ENCODE measurements at places on chromosomes 1 and 21. TPM values are rescaled to one million over a fixed set of nuclear protein-coding genes. Genes with fewer than 3 reads are reported as not detected.

DNA sequence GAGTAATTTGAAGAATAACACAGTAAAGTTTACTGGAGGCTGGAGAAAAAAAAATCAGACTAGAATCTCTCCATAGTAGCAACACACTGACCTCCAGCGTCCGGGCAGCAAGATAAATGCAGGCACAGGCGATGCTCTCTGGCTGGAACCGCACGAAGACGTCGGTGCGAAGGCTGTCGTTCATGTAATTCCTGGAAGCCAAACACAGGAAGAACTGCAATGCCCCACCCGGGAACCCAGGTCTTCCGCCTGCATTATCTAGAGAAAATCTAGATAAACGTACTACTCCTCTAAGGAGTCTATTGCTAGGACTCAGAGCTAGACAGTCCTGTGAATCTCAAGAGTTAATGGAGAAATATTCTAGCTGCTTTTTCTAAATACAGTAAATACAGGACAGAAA lies 8.5 kb downstream of the CCNL2 start:
- DNase-seq: no peak

- no peak for DNase-seq
Measured at GRCh38 chr1:70807088-70807664, 240.4 kb downstream of the PTGER3 start.

GRCh38 chr1:32200226-32201010 lies at the start of gene CCDC28B:
TSS of gene CCDC28B (plus strand) at chr1:32200595. CDS start at chr1:32201936, 1,341 bp downstream.
- peak; percentile 65 for DNase-seq

DNA sequence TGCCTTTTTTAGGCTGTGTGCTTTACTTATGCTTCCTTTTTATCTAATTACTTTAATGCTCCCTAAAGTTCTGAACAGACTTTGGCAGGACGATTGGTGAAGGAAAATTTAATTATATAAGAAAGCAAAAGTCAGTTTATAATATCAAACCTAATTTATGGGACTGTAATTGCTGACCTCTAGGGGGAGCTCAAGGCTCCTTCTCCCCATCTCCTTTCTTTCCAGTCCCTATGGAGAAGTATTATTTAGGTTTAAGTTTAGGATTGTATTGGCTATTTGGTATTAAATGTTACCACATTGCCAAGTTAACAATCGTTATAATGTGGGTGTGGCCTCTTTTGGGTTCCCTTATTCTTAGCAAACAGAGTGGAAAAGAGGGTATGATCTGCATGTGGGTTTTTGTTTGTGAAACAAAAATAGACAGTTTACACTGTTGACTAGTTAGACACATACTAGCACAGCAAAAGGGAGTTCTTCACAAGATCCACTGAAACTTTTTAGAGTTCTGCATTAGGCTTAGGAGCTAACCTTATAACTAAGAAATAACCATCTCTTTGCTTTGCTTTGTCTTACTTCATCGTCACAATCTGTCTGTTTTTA lies 48.2 kb upstream of the TNFSF4 start:
- DNase-seq: no peak

DNA sequence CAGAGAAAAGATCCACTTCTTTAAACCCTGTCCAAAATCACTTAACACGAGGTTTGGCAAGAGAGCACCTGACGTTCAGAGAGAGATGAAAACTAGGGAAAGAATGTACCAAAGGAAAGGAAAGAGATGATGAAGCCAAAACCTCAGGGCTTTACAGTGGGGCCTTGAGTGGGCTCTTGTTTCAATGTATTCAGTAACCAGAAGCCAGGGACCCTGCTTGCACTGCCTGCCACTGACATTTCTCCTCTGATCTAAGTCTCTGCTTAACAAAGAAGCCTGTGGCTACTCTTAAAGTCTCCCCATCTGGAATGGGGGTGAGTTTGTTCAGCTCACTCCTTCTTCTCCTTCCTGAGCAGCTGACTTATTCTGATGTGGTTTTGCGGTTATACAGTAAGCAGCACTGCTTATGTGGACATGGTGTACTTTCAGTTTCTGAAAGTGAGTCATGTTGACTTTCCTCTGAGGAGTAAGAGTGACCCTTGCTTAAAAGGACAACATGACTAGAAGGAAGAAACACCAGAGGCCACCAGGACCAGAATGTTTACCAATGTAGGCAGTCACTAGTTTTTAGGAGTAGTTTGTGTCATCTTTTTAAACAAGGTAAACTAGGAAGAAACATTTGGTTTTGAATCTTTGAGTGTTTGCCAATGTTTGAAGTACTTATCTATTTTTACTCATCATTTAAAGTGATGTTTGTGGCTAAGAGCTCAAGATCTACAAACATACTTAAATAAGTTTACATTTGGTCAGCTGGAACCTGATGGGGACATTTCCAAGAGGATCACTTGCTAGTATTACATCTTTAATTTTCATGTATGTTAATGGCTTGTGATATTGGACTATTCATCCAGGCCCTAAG lies 87.4 kb downstream of the FASLG start:
- peak; percentile 53 for DNase-seq

DNA sequence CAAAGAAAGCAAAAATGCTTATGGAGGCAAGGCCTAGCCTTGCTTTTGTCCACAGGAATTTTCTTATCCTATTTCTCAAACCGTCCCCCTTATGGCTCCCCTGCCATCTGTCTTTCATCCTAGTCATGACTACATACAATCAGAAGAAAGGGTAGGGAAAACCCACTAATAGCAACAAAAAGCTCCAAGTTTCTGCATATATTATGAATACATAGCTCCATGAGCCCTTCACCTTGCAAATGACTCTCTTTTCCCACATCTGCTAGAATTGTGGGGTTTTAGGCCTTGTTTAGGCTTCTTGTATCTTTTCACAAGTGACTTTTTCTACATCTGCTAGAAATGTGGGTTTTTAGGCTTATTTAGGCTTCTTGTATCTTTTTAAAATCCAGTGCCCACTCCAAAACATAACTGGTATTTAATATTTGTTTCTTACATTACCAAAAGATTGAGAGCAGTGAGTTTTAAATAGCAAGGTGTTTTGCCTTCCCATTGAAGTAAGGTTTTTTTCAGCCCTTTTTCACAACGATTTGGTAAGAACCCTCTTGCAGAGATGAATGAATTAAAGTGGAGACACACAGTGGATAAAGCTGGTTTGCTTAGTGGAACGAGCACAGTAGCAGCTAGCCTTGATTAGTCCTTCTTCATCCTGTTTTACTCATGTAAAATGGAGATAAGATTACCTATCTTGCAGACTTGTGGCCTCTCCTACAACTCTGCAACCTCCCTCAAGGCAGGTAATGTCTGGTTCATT lies 4.4 kb downstream of the GADD45A start:
- no peak for DNase-seq

DNA sequence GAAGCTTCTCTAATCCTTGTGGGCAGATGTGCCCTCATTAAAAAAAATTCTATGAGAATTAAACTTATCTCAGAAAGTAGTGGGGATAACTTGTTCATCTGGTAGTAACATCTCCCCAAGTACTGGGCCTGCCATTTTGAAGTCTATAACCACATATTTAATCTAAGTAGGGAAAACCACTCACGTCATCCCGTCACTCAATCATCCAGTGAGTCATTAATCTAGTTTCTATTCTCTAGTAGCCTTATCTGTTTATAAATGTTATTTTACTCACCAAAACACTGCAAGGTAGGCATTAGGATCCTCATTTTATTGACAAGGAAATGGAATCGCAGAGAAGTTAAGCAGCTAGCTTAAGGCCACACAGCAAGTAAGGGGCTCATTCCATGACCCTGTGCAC lies 221.9 kb downstream of the ATG4C start:
- DNase-seq: no peak

GRCh38 chr1:158045639-158046038 lies 52.2 kb downstream of the KIRREL1 start:
- no peak for DNase-seq

GBP6 gene
- not detected for total RNA-seq

DNA sequence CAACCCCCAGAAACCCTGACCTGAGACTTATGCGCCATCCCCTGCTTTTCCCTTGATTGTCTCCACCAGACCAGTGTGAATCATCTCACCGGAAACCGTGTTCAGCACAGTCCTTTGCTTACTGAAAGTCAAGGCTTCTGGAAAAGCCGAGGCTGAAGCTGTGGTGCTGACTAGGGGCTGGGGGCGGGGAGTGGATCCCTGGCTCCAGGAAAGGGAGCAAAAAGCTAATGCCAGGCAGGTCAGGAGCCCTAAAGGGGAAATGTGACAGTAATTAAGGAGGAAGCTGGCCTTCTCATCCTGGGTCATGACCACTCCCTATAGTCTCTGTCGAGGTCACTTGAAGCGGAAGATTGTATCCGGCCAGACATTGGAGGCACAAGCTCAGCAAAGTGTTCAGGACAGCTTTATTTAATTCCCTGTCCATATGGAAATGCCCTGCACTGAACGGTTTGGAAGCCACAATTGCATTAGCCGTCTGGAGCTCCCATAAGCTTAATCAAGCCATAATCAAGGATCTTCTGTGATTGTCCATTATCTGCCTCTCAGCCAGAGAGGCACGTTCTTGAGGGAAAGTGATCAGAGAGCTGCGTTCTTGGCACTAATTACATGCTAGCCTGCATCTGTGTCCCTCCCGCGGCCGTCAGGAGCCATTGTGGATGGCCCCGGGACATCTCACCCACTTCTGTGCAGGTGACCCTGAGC lies 403.6 kb downstream of the RRAGC start:
- DNase-seq: no peak

DNA sequence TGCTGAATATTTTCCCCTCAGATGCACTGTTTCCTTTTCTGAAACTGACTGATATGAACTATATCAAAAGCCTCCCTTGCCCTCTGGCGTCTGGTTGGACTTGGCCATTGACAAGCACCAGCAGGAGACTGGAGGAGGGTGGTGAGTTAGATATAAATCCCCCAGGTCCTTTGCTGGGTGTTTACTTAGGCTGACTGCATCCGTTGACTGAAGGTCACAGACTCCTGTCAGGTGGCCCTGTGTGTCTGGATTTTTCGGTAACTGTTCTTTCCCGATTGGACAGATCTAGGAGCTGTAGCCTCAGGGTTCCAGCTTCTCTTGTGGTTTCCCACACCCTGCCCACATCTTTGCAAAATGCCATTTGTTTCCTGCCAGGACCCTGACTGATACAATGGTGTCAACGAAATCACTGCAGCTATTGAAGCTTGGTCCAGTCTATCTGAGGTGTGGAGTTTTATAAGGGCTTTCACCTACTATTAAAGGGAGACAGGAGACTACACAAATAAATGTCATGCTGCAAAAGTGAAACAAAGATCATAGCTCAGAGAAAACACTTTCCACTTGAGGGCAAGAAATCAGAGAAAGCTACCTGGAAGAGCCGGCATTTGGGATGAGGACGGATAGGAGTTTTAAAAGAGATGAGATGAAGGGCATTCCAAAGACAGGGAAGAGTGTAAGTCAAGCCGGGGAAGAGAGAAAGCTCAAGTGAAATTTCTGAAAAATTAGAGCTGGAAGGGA lies 1.5 kb upstream of the MAGI3 start:
- peak; percentile 45 for DNase-seq

- no peak for DNase-seq
Measured at GRCh38 chr1:172561252-172561651, 28.3 kb downstream of the SUCO start.

DNA sequence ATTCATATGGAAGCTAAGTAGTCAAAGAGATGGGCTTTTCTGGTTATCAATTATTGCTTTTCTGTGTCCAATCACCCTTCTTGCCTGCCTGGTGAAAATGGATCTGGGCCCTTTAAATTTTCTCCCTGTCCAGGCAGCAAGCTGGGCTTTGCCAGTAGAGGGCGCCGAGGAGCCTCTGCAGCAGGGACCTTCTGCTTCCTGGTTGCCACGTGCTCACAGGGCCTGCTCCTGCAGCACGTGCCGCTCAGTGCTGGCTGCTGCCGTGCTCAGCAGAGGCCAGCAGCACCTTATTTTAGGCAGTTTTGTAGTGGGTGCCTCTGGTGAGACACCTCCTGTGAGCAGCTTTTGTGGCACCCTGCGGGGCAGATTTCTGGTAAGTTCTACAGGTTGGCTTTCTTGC lies 4.0 kb downstream of the ACTL8 start:
- no peak for DNase-seq

TNNT2 gene
- 1.4 TPM for total RNA-seq

DNA sequence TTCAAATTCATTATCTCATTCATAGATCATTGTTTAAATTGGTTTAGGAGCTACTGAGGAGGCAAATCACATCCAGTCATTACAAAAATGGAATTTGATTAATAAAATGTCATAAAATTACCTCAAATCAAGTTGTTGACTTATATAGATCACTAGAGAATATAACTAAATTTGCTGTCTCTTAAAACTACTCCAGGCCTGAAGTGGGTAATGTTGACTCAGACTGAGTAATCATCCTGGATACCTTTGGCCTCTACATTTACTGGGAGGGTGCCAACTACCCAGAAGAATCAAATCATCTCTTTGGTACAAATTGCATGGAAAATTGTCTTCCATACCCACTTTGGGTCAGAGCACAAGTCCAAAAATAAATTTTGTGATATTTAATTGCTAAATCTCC lies 191.2 kb upstream of the GREM2 start:
- DNase-seq: no peak

DNA sequence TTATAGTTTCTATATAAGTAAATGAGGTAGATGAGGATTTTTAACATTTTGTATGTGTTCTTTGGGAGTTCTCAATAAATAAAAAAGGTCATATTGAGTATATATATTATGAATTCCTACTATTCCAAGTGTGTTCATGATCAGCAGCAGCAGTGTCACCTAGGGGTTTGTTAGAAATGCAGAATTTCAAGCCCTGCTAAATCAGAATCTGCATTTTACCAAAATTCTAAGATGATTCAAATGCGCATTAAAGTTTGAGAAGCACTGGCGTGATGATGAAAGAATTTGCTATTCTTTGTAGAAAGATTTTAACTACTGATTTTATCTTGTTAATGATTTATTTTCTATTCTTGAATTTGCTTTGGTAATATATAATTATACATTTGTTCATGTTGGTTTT lies 28.7 kb downstream of the F3 start:
- DNase-seq: no peak

CNKSR1 gene
- 40.6 TPM for total RNA-seq

- no peak for DNase-seq
Measured at GRCh38 chr1:80988926-80989325, 811.8 kb upstream of the ADGRL2 start.

- no peak for DNase-seq
Measured at GRCh38 chr1:216044538-216044937, 378.7 kb downstream of the USH2A start.

- no peak for DNase-seq
Measured at GRCh38 chr21:15797577-15798363, 68.0 kb downstream of the USP25 start.
